ENCODE measurements at places on chromosomes 7 and 10.

GRCh38 chr7:34162677-34163076 lies 257.3 kb downstream of the BMPER start:
- DNase-seq: no peak

- DNase-seq: no peak
Observed at GRCh38 chr10:83959328-83959727, 180.0 kb upstream of the GHITM start.

DNA sequence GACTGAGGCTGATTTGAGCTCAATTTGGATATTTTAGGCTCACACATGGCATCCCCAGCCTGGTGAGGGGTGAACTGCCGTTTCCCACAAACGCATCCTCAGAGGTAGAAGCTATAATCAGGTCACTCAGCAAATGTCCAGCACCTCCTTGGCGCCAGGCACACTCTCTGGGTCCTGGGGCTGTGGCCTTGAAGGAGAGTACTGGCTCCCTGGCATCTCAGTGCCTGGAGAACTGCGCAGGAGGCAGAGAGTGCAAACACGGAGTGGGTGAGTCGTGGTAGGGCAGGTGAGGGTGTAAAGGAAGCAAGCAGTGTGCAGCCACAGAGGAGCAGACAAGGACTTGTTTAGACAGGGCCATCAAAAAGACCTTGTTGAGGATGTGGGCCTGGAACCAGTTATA lies 224.0 kb upstream of the ZNF32 start:
- DNase-seq: no peak

DNA sequence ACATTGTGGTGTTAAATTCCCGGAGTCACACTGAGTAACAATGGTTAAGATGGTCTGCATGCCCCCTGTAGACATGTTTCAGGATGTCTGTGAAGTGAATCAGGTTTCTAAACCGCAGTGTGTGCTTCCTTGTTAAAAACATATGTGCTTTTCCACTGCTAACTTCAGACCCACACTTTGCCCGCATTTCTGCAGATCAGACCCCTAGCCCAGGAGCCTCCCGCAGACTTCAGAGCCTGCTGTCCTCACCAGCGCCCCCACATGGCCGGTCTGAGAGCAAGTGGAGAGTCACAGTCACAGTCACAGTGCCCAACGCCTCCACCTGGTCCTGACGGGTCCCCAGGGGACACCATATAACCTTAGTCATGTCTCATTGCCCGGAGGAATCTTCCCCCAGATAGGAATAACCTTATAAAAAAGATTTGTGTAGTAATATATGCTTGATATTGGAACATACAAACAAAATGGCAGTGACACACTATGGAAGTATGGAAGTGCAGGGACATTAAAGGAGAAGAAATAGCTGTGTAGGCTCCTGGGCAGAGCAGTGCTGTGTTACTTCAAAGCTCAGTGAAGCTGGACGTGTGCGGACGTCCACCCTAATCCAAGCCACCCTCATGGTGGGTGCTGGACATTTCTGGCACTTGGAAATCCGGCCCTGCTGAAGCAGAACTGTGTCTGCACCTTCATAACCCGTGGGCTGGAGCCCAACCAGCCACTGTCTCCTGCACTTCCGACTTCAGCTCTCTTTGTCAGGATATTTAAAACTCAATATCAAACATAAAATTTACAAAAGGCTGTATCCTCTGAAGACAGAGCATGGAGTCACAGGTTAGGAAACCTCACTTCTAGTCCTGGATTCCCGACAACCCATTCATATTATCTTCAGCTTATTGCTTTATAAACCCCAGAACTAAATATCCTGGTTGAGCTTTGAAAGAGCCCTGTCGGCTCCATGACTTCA lies 29.0 kb downstream of the GSTO2 start:
- DNase-seq: no peak

GRCh38 chr7:154423231-154423630 lies 371.0 kb downstream of the DPP6 start:
- no peak for DNase-seq

GRCh38 chr7:137931823-137932222 lies 70.1 kb downstream of the CREB3L2 start:
- DNase-seq: no peak

DNA sequence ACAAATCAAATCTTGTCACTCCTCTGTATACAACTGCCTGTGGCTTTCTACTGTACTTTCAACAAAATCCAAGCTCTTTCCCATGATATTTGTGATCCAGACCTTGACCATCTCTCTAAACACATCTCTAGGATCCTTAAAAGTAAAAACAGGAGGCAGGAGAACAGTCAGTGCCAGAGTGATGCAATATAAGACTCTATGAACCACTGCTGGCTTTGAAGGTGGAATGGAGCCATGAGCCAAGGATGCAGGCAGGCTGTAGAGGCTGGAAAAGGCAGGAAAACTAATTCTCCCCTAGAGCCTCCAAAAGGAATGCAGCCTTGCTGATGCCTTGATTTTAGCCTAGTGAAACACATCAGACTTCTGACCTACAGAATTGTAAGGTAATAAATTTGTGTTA lies 45.5 kb upstream of the LRRN3 start:
- no peak for DNase-seq

- DNase-seq: no peak
Observed at GRCh38 chr10:122199070-122199469, 72.0 kb upstream of the BTBD16 start.

DNA sequence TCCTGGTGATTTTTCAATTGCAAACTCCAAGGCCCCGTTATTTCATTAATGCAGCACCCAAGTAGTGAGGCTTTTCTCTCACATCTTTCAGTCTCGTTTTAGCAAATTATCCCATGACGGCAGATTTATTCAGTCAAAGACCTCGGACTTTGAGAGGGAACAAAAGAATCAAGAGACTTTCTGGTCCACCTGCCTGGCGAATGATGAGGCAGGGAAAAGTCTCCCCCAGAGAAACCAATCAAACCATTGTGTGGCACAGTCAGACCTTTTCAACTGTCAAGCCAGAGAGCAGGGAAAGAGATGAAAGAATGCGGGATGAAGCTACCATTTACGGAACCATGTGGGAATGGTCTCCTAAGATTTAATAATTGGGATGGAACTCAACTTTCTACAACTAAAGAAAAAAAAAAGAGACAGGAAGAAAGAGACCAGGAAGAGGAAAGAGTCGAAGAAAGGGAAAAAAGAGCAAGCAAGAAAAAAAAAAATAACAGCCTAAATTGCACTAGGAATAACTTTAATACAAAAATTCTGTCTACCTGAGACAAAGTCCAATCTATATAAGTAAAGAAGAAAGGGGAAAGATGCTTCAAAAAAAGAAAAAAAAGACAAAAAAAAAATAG lies 22.8 kb downstream of the GLI3 start:
- DNase-seq: no peak

DNA sequence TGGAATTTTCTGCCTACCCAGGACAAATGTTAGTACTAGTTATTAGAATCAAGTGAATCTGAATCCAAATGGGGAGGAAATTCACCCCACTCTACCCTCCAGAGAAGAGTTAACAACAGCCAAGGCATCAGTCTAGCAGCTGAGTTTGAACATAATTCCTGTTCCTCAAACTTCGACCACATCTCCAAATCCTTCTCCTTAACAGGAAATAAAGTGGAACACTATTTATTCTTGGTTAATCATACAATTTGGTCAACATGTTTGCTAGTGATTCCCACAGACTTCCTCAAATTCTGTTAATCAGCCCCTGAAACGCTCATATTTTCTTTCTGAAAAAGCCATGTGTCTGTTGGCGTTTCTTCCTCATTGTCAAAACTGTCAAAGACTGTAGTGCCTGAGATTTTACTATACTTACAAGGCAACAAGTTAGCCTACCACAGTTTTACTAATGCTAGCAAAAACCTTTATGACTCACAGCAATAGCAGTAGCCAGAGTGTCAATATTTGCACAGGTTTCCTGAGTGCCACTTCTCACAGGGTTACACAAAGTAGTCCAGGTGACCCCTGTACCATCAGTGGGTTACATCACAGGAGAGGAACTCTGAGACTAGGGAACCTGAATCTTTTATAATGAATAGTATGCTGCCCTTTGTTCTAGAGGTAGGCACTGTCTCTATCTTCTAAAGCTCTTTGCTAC lies 202.9 kb downstream of the GRM3 start:
- no peak for DNase-seq

GRCh38 chr10:79400146-79401004 lies 45.0 kb downstream of the ZCCHC24 start:
- DNase-seq: peak; percentile 45

DNA sequence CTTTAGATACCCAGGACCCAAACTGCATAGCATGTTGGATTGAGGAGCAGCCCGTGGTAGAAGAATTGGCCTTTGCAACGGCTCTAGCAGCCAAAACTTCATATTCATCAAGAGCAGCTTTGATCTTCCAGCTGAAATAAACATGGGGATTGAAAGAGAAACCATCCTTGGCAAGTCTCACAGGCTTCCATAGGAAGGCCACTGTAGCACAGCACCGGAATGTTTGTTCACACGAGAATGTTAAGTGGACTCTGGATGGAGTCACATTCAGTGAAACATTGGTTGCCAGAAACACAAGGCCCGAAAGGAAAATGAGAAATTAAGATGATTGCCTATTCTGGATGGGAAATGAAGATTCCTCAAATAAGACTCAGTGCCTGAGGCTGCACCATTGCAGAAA lies 97.4 kb downstream of the RAB18 start:
- no peak for DNase-seq

- DNase-seq: peak; percentile 80
Observed at GRCh38 chr7:81499262-81500116, 270.4 kb downstream of the HGF start.

DNA sequence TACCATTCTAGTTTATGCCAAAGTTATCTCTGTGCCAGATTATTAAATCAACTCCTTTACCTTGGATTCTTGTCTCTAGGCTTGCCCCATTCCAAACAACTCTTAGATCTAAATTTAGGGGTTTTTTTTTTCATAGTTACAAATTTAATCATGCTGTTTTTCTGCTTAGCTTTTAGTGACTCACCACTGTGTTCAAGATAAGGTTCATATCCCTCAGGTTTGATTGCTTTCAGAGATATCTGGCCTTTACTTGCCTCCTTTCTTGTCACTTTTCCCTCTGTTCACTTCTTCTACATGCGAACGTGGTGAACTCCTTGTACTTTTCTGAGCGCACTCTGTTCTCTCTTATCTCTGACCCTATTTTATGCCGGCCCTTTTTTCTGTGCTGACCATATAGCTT lies 78.2 kb downstream of the VPS50 start:
- no peak for DNase-seq

DNA sequence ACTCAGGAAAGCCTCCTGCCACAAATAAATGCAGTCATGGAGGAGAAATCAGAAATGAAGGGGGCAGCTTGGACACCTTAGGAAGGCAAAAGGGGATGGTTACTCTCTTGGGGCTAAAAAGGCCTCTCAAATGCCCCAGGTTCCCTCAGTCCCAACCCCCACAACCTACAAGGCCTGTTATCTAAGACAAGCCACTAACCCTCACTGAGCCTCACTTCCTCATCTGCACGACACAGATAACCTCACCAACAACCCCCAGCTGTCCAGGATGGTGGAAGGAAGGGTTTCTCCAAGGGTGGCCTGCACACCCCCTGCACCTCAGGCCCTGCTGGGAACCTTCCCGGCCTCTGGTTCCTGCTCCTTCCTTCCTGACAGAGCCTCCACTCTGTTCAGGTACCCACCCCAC lies 29.2 kb downstream of the SORBS1 start:
- no peak for DNase-seq

DNA sequence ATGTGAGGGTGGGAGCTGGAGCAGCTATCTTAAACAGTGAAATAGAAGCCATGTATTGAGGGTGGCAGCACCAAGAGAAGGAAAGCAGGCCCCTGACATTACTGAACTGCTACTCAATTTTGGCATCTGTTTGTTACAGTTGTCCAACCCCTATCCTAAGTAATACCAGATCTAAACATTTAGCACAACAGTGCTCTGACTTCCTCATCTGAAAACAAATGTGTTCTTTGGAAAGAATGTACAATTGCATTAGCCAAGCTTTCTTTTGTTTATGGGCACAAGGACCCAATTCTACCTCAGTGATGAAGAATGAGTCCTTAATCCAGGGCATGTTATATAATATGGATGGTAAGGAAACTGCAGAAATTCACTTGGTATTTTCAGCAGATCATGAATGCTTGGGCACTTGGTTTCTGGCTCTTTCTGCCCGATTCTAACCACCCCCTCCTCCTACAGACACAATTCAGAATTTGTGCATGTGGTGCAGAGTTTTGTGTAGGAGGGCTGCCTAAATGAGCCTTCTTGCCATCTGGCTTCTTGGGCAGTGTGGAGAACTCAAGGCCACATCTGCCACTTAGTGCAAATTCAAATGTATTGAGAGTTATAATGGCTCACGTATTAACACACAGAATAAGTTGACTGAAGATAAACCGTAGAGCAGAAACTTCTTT lies 36.9 kb upstream of the KMT2E start:
- DNase-seq: no peak

DNA sequence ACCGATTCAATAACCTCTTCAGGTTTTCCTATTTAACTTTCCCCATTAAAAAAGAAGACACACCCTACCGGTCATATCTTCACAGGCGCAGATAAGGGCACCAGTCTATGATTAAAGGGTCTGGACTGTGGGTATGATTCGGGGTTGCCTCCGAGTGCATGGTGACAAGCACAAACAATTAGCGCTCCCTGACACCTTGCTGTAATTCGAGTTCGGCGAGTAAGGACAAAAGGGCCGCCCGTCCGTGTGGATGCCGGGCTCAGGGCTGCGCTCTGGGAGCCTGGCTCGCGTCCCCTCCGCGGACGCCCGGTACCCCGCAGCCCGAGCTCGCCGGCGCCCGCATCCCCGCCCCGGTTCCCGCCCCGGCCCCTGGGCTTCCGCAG lies 111.9 kb upstream of the RHEB start:
- peak; percentile 29 for DNase-seq

- no peak for DNase-seq
Observed at GRCh38 chr7:3057066-3057420, 13.4 kb upstream of the CARD11 start.

DNA sequence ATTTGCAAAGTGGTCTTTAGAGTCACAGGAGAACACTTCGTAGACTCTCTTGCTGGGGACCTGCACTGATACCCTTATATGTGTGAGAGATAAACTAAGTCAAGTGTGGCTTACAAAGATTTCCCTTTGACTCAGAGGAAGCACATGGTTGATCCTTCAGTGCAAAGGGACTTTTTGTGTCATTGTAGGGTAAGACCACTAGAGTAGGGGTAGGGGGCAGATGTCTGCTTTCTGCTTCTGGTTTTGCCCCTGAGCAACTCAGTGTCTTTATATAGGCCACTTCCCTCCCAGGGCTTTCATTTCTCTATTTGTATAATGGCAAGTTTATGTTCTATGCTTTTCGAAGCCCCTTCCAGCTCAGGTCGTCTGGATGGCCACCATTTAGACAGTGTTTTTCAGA lies 281.7 kb downstream of the SORCS3 start:
- DNase-seq: no peak

- no peak for DNase-seq
Observed at GRCh38 chr10:9198611-9199010, 1144.1 kb downstream of the GATA3 start.
